Stimulated activated CD4-positive, alpha-beta T cell treated with anti-CD3 and anti-CD28 coated beads, Interleukin-12 subunit alpha, Interleukin-12 subunit beta, amount 100 ng/mL, for 48 hours (primary cell): ENCODE measurements at places on chromosomes 13 and 19.
A peak's percentile ranks its signal among the peaks of the same experiment; 100 is the strongest.

GRCh38 chr13:23754997-23755396 is 134.2 kb downstream of the MIPEP start:
- no peak for DNase-seq

DNA sequence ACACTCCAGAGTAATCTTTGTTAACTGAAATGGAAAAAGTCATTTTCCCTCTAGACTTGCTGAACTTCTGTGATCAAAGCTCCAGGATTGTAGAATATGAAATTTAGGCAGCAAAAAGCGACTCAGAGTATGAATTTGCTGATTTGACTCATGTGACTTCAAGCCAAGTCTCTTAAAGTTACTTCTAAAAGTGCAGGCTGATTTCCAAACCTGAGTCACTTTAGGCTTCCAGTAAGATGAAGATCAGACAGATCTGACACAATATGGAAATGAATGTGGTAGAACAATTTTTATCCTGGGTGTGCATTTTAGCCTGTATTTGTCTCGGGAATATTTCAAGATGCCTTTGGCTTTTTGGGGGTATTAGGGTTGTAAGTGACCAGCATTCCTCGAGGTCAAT is 151.0 kb upstream of the TMTC4 start:
- no peak for DNase-seq

DNA sequence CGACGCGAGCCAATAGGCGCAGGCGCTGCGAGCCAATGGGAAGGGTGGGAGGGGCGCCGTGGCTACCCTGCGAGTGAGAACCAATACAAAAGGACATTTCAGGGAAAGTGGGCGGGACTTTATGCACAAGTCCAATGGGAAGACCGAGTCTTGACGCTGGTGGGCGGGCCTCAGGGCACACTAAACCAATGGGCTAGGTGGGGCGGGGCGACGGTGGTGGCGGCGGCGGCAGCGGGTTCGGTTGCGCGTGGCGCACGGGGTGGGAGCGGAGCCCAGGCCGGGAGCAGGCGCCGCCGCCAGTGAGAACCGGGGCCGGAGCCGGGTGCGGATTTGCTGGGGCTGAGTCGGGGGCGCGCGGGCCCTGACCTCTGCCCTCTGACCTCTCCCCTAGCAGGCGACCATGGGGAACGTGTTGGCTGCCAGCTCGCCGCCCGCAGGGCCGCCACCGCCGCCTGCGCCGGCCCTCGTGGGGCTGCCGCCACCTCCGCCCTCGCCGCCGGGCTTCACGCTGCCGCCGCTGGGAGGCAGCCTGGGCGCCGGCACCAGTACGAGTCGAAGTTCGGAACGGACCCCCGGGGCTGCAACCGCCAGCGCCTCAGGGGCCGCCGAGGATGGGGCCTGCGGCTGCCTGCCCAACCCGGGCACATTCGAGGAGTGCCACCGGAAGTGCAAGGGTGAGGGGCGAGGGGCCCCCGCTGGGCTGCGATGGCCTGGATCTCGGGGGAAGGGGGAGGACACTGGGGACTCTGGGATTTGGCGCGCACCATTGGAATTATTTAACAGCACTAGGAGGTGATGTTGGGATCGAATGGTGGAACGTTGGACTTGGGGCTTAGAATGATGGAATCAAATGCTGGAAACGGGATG is at the start of gene TOMM40:
Gene TOMM40, plus strand, starts transcription at position 239 of the 867 bp plus-strand sequence. Its CDS starts 162 bp downstream, at position 401.
- peak; percentile 100 for DNase-seq

DNA sequence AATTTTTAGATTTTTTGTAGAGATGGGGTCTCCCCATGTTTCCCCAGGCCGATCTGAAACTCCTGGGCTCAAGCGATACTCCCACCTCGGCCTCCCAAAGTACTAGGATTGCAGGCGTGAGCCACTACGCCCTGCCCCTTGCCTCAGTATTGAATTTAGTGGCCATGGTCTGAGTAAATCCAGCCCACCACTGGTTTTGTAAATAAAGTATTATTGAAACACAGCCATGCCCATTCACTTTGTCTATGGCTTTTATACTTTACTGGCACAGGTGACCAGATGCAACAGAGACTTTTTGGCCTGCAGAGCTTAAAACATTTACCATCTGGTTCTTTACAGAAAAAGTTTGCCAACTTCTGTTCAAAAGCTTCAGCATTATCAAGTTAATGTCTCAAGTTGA is 143.8 kb downstream of the PTPRS start:
- DNase-seq = no peak

DNA sequence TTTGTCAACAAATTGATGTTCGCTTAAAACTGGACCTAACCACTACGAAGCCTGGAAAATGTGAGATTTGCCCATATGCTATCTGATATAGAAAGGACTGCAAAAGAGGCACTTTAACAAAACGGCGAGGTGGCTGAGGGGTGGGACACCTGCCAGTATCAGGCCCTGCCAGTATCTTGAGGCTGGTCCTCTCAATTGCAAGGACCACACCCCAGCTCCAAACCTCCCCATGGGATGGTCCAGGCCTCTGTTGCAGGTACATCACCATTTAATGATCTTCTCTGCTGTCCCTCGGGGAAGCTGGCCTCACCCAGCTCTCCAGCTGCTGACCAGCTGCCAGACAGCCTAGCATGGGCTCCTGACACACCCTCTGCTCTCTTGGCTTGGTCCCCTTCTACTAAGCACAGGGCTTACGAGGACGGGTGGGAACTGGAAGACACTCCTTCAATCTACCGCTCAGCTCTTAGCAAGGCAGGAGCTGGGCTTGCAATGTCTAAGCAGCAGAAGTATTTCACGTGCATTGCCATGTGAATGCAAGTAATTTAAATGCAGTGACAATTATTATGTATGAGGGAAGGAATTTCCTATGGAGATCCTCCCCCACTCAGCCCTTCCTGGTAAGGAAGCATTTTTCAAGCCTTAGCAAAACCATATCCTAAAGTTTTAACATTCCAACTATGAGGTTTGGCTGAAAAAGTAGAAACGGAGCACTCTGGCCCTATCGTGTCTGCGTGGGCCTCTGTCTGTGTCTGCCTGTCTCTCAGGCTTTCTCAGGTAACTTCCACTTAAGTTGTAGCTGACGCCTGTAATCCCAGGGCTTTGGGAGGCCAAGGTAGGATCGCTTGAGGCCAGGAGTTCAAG is 63.9 kb downstream of the LATS2 start:
- DNase-seq = no peak
